ENCODE measurements at places on chromosomes 3 and 15.

DNA sequence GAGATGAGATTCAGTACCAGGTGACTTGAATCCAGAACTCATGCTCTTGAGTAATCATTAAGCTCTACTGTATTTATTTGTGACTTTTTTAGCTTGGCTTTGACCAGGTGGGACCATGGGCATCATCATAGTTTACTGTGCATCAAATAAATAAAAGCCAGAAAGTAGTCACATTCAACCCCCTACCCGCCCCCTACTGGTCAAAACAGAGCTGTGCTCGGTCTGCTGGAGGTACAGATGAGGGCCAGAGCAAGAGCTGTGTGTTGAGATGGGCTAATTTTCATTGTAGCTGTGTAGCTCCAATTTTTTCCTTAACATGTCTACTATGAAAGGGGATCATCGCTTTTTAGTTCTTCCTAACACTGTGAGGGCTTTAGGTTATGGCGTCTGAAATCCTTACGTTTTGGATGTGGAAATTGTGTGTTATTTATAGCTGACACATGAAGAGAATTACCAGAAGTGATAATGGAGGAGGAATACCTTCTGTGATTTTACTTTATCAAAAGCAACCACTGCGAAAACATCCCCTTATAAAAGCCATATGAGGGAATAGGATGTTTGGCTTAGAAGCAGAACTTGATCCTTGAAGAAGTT is 375.1 kb downstream of the PTPRG start:
- peak; percentile 10 for DNase-seq

DNA sequence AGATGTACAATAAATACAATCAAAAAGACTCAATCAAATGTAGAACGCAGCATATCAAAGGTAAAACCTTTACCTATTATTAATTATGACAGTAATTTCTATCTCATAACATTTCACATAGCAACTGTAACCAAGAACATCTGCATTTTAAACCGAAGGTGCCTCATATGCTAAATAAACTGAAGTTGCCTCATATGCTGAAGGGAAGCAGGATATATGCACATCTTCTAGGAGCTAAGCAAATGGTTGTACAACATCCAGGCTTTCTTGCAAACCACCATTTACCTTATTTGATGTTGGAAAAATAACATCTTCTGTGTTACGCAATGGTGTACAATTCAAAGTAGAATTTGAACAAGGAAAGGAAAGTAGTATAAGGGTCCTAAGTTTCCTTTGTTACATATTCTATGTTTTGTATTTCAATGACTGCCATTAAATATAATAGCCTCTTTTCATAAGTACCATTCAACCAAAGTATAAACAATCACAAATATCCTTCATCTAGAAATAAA is 145.9 kb downstream of the SATB1 start:
- no peak for DNase-seq

DNA sequence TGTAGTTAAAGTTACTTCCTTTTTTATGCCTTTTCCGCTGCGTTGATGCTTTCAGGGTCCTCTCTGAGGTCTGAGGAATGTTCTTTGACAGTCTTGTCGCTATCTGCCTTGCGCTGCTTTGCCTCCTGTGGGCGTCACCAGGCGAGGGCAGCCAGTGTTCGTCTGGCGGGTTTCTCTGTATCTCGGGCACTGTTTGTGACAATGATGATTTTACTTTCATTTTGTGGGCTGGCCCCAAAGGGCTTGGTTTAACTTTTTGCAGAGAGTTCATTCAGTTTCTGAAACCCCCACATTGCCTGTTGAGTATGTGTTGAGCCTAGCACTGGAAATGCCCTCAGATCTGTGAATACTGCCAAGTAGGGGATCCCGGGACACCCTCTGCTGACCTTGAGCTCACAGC is 24.6 kb upstream of the SACM1L start:
- no peak for DNase-seq

GRCh38 chr15:57213862-57214261 is 162.4 kb upstream of the CGNL1 start:
- peak; percentile 53 for DNase-seq

- peak; percentile 27 for DNase-seq
These were observed 65.2 kb downstream of the PGPEP1L start for GRCh38 chr15:98942431-98942830.

- DNase-seq, result no peak
These were observed 77.2 kb downstream of the GREM1 start for GRCh38 chr15:32794973-32795372.

DNA sequence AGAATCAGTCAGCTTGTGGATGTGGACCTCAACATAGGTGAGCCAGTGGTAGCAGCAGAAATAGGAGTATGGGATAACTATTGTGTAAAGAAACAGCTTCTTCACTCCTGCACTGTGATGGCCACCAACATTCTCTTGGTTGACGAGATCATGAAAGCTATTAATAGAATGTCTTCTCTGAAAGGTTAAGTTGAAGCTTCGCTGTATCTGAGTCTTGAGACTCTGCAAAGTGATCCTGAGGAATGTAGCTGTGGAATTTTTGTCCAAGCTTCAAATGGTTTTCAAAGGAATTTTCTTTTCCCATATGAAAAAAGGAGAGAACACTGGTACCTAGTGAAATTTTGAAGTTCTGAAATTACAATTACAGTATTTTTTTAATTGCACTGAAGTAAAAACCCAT is 146.3 kb downstream of the GMNC start:
- DNase-seq, result no peak

- no peak for DNase-seq
These were observed at the start of gene FSD2 for GRCh38 chr15:82805994-82806406. Gene FSD2, minus strand, starts transcription at chr15:82806069. Its CDS starts 18,679 bp downstream, at chr15:82787390.

GRCh38 chr15:96540283-96540682 is 209.8 kb downstream of the NR2F2 start:
- DNase-seq, result no peak

DNA sequence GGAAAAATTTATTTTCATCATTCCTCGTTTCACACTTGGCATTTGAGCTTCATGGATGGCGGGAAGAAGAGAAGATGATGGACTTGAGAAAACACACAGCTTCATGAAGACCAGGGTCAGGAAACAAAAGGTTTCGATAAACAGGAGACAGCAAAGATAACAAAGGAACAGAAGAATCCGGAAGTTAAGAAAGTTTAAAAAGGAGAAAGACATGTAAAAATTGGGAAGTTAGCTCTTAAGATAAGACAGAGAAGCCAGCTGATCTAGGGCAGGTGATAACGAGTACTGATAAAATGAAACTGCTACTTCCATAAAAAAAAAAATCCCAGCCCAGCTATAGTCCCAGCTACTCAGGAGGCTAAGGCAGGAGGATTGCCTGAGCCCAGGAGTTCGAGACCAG is 23.9 kb downstream of the IL5RA start:
- DNase-seq, result no peak

DNA sequence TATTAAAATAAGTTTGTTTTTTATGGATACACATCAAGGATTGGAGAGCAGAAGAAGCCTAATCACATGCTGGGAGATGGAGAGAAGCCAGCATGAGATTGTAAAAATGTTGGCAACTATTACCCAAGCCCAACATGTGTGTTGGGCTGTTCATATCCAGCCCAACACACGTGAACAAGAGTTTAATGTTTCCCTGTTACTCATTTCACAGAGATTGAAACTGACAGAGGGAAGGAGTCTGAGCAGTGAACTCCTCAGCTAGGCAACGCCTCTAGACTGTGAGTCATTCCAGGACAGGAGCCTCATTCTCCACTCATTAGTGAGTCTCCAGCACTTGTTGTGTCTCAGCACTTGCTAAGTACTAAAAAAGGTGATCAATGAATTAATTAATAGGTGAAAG is 43.2 kb upstream of the CMSS1 start:
- peak; percentile 85 for DNase-seq

DNA sequence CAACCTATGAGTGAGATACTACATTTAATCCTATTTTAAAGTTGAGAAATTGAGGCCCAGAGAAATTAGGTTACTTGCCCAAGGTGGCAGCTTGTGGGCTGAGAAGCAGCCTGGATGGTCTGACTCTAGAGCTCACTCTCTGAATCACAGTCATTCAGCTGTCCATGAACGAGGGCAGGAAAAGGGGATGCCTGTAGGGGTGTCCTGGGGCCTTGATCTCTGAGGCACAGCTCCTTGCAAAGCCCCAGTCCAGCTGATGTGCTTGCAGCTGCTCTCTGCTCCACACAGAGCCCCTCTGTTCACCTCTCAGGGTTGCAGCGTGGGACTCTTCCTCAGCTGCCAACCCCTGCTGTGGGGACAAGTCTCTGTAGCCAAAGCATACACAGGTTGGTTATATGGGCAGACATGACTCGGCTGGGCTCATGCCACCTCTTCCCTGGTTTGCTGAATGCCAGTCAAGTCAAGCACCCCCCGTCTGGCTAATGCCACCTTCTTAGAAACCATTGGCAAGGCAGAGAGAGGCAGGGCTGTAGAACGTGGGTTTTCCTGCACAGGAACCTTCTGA is 56.8 kb downstream of the GASK1A start:
- DNase-seq, result no peak

GRCh38 chr15:63405683-63406390 is 24.2 kb upstream of the CA12 start:
- no peak for DNase-seq

DNA sequence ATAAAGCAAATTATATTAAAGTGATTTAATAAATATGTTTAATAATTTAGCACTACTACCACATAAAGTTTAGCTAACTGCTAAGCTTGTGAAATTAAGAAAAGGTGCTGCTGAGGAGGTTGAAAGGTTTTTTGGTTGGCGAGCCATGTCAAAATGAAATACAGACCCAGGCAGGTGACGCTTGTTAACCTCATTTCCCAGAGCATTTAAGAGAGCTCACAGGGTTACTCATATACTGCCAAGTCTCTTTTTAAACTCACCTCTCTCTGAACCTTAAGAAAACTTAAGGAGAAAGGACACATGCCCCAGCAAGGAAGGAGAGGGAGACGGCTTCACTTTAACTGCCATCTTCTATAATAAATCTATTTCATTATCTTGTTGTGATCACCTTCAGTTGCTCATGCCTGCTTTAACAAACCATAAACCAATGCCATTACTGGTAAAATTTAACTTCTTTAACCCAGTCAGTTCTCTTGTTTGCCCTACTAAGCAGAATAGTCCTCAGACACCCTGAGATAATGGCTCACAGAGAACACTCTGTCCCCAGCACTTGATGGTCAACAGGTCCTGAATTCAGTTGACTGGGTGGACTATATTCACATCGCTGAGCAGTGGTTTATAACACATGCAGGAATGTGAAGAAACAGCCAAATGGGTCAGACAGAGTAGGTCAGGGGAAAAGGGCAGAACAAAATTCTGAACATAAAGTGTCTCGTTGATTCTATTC is 540.1 kb downstream of the UNC13C start:
- DNase-seq, result no peak

GRCh38 chr3:83438188-83438587 is 1520.6 kb upstream of the CADM2 start:
- DNase-seq, result no peak

DNA sequence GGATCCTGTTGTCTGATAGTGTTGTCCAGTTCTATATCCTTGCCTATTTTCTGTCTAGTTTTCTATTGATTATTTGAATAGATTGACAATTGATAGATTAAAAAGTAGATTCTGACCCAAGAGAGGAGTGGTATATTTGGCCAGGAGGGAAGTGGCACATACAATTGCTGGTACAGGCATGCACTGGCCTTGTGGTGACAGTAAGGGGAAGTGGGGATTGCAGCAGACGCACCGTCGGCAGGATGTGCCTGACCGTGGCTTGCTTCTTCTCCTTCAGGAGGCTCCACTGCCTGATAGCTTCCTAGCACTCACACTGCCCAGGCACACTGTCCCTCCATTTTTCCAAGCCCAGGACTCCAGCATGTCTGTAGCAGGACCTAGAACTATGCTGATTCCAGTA is 10.5 kb downstream of the GABRG3 start:
- no peak for DNase-seq

- DNase-seq, result no peak
These were observed 141.4 kb downstream of the TFG start for GRCh38 chr3:100850701-100851100.

DNA sequence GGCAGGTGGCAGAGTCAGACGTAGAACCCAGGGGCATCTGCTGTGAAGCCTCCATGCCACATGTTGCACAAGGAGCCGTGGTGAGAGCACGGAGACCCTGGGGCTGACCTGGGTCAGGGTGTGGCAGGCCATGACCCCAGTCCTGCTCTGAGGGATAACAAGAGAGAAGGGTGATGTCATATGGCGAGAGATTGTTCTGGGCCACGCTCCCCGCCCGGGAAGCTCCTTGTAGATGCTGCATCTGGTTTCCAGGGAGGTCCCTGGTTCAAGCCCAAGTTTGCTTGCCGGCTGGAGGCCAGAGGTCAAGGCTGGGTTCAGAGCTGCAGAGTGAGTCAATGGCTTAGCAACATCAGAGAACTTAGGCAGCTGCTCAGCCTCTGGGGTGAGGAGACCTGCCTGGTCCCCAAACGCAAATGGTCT is 17.3 kb downstream of the FGD5 start:
- no peak for DNase-seq

DNA sequence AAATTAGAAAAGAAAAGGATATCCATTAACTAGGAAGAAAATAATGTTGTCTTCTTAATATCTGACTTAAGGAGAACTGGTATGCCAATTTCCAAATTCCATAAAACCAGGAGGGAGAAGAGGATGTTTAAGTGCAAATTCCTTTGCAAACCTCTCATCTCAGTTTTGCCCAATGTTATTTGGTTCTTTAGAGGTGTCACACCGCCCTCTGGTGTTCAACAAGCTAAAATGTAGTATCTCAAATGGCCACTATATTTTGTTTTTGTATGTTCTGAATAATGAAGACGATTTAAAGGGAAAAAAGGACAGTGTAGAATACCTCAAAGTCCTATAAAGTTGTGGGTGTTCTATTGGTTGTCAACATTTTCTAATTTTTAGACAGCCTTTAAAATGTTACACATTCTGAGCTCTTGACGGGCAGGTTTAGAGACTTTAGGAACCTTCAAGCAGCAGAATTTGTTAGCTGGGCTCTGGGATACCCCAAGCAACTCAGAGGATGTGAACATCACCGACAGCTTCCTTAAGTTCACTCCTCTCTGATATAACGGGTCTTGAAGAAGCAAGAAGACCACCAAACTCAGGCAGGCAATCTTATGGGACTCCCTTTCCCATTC is 458.3 kb downstream of the MFSD1 start:
- peak; percentile 68 for DNase-seq

DNA sequence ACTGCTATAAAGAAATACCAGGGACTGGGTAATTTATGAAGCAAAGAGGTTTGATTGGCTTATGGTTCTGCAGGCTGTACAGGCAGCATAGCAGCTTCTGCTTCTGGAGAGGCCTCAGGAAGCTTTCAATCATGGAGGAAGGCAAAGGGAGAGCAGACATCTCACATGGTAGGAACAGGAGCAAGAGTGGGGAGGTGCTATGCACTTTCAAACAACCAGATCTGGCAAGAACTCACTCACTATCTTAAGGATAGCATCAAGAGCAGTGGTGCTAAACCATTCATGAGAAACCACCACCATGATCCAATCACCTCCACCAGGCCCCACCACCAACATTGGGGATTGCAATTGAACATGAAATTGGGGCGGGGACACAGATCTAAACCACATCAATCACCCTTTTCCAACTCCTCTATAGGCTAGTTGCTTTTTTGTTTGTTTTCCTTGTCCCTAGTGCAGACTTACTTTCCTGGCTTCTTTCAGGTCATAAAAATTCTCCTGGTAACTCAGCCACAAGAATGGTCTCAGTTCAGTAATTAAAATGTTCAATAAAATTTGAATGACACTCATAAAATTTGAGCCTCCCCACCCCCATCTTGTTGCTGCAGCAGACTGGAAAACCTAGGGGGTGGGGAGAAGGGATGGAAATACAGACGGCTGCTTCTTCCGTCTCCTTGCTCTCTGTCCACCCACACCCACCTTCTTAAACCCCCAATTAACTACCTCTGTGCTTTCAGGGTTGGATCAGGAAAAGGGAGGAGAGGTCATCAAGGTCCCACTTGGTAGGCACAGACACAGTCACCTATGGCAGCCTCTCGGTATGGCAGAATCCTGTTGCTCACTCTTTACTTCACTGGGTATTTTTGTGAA is 16.3 kb upstream of the TIPARP start:
- DNase-seq, result no peak
